Sigmoid colon (tissue), 7 donors: ENCODE measurements at places on chromosomes 7 and 10. TPM values are rescaled to one million over a fixed set of nuclear protein-coding genes. Genes with fewer than 3 reads are reported as not detected.

Gene TMEM229A
- 0.71 TPM for total RNA-seq

Gene MET
- total RNA-seq, result 16.8 TPM

Gene SRGN
- total RNA-seq, result 83.5 TPM

Gene OR9A2
- not detected for total RNA-seq

Gene EIF5AL1
- under 0.01 TPM for total RNA-seq

Gene PHYHIPL
- total RNA-seq, result 2.0 TPM

Gene ALKBH4
- total RNA-seq, result 13.8 TPM

Gene PLEKHS1
- total RNA-seq, result not detected

Gene AHCYL2
- total RNA-seq, result 16.8 TPM

Gene PRXL2A
- total RNA-seq, result 48.7 TPM
